ENCODE measurements at places on chromosomes 12 and 14.
A peak's percentile ranks its signal among the peaks of the same experiment; 100 is the strongest.

DNA sequence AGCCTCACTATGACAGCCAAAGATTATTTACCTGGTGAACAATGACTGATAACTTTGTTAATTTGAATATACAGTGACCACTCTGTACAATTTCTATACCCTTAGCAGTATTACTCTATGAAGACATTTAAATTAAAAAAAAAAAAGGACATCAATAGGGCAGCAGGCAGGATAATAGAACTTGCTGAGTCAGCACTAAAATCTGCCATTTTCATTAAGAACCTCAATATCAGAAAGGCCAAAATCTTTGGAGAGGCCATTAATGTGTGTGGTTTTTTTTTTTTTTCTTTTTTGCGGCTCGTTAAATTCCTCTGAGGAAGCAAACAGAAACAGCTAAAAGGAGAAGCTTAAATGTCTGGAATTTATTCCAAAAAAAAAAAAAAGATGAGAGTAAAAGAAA lies 73.7 kb downstream of the FOXN3 start:
- DNase-seq = no peak

GRCh38 chr14:32696325-32697091 lies 242.2 kb upstream of the NPAS3 start:
- DNase-seq = no peak

DNA sequence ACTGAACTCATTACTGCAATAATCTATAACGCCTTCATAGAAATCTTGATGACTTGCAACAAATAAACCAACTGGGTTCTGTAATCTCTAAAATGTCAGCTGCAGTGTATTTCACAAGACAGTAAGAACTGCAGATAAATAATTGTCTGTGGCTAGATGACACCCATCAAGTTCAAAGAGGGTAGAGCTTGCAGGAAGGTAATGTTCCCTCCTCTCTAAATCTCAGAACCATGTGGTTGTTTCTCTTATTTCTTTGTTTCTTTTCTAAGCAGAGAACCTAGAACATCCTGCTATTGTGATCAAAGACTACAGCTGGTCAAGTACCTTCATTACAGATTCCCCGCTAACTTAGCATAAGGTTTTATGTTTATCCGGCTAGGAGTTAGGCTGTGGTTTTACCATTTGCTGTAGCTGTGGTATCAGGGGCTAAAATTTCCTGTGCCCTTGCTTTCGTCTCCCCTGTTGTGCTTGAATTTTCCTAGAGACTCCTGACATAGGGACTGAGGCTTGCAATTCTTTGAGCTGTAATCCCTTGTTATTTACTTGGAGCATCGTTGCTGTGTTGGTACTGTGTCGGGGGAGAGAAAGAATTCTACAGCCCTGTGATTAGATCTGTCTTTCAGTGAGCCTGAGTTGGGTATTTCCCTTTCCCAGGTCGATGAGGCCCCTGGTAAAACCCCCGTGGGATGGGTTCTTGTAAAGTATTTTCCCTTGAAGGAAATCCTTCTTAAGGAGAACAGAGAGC lies 253.1 kb upstream of the BTG1 start:
- DNase-seq = no peak

DNA sequence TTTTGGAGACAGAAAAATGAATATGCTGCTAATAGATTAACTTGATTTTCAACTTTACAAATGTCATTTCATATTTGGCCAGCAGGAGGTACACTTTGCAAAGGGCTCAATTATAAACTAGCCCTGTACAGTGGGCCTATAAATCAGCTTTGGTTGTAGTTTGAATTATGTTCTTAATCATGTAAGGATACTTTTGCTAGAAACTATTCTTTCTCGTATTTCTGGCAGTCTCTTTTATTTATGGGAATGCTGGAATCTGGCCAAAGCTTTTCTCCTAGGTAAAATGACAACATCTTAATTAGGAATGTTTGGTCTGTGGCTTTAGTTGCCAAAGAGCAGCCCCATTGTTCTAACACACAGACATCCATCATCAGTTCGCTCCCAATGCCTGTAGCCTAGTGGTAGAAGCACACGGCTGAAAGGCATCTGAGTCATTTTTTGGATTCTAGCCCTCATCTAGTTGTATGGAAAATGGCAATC lies 1322.3 kb upstream of the SEL1L start:
- peak; percentile 86 for DNase-seq

- peak; percentile 82 for DNase-seq
These were observed 443.2 kb upstream of the FOXG1 start for GRCh38 chr14:28323366-28323765.

GRCh38 chr12:26551385-26551784 lies 281.6 kb downstream of the ITPR2 start:
- DNase-seq = no peak

GRCh38 chr12:88241862-88242570 lies 99.9 kb downstream of the TMTC3 start:
- no peak for DNase-seq

GRCh38 chr12:57080855-57081254 lies 2.3 kb upstream of the NEMP1 start:
- DNase-seq = no peak

GRCh38 chr14:35339761-35340406 lies 47.7 kb downstream of the PSMA6 start:
- no peak for DNase-seq

- no peak for DNase-seq
These were observed 29.1 kb downstream of the CCDC88C start for GRCh38 chr14:91388551-91388975.

DNA sequence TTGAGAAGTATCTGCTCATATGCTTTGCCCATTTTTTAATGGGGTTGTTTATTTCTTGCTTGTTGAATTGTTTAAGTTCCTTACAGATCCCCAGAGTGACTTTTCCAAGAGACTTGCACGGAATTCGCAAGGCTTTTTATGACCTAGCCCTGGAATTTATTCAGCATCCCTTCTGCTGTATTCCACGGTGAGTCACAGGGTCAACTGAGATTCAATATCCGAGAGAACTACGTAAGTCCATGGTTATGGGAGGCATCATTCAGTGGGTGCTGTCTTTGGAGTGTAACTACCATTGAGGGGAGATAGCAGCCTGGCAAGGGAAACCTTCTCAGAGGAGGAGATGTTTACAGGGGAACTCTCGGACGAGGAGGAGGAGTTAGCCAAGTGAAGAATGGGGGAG lies 20.9 kb upstream of the GPRC5A start:
- DNase-seq = no peak

- no peak for DNase-seq
These were observed 76.9 kb upstream of the ALG10 start for GRCh38 chr12:33945438-33945784.

- no peak for DNase-seq
These were observed 93.7 kb downstream of the B4GALNT3 start for GRCh38 chr12:553216-554000.

GRCh38 chr12:11812586-11813437 lies 163.3 kb downstream of the ETV6 start:
- DNase-seq = peak; percentile 50

DNA sequence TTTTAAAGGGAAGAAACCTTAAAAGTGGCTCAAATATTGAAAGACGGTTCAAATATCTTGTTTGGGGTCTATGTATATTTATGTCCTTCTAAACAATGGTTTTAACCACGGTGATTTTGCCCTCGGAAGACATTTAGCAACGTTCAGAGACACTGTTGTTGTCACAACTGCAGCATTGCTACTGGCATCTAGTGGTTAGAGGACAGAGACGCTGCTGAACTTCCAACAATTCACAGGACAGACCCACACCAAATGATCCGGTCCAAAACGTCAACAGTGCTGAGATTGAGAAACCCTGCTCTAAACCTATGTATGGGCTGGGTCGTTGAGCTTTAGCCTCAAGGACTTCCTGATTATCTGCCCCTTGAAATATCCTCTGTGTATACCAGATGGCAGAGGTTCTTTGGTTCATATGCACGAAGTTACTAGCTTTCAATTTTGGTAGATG lies 1.7 kb downstream of the ANGEL1 start:
- peak; percentile 52 for DNase-seq

- no peak for DNase-seq
These were observed 423.3 kb upstream of the GARIN6 start for GRCh38 chr12:99224237-99224636.

GRCh38 chr12:43104494-43104893 lies 447.5 kb downstream of the ADAMTS20 start:
- peak; percentile 5 for DNase-seq

- no peak for DNase-seq
These were observed 239.7 kb downstream of the SNAPC1 start for GRCh38 chr14:62001963-62002362.

DNA sequence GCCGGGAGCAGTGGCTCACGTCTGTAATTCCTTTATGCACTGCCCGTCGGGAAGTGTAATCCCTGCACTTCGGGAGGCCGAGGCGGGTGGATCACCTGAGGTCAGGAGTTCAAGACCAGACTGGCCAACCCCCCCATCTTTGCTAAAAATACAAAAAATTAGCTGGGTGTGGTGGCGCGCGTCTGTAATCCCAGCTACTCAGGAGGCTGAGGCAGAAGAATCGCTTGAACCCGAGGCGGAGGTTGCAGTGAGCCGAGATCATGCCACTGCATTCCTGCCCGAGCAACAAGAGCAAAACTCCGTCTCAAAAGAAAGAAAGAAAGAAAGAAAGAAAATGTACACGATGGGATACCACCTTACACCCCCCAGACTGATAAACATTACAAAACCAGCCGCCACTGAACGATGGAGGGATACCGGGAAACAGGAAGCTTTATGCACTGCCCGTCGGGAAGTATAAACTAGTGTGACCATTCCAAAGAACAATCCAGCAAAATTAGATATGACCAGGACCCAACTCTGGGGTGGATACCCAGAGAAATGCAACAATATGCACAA lies 1.1 kb downstream of the ABCD4 start:
- no peak for DNase-seq

- DNase-seq = no peak
These were observed 877 bp downstream of the BAG5 start for GRCh38 chr14:103561381-103562178.

DNA sequence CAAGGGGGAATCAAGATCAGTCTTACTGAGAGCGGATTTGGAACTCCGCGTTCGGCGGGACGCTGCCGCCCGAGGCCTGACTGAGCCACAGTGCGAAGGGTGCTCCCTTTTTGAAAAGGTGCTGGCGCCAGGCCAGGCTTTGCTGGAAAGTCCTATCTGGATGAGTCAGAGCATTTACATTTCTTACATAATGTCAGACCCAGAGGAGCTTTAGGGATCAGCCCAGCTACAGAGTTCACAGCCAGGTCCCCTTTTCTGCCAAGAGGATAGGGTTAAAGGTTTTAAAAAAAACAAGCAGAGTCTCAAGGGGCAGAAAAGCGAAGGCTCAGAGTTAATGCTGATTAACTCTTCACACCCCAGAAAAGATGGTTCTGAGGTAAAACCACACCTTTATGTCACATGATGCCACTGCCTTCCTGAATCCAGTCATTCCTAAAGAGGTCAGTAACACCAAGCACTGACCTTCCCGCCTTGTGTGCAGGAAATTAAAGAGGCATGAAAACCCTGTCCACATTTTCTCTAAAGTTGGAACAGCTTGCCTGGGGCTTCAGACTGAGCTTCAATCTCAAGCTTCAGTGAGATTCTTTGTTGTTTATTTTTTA lies 11.7 kb upstream of the FBXL14 start:
- DNase-seq = peak; percentile 4

GRCh38 chr12:42283739-42284138 lies 42.2 kb downstream of the ZCRB1 start:
- DNase-seq = no peak

DNA sequence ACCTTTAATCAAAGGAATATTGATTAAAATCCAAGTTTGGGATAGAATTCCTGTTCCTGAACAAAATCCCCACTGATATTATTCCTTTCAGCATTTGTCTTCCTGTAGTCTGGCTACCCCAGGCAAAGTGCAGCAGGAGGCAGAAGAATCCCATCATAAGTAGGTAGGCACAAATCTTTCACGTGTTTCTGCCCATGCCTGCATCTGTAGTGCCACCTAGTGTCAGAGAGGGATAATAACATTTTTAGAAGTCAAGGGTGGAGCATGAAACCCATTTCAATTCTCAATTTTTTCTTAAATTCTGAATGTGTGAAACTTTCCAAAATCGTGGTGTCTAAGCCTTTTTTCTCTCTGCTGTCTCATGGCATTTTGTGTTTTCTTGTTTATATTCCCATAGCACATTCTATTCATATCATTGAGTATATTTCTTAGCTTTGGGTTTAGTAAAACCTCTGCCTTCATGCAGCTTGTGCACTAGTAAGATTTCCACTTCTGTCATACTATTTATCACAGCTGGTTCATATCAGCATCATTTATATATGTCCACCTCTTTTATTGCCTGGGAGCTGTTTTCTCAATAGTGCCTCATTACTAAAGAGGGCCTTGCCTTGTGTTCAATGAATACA lies 47.8 kb upstream of the RERG start:
- peak; percentile 76 for DNase-seq

- no peak for DNase-seq
These were observed 380.9 kb downstream of the TMEM121 start for GRCh38 chr14:105907276-105907675.

- DNase-seq = no peak
These were observed 281.3 kb downstream of the NPAS3 start for GRCh38 chr14:33219957-33220356.

GRCh38 chr12:95073698-95074520 lies 491 bp upstream of the NR2C1 start:
- no peak for DNase-seq

- no peak for DNase-seq
These were observed 65.9 kb upstream of the JDP2 start for GRCh38 chr14:75361751-75362433.

DNA sequence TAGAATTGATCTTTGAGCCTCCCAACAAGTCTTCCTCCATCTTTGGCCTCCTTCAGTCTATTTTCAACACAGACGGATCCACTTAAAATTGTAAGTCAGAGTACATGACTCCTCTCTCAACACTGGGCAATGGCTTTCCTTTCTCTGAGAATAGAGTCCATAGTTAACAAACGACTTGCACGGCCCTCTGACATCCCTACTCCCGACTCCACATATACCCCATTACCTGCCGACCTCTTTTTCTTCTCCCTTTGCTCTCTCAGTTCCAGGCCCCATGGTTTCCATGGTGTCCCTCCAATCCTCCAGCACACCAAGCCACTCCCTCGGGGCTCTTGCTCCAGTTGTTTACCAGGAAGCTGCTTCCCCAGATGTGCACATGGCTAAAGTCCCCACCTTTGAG lies 84.7 kb downstream of the DNAI7 start:
- no peak for DNase-seq

DNA sequence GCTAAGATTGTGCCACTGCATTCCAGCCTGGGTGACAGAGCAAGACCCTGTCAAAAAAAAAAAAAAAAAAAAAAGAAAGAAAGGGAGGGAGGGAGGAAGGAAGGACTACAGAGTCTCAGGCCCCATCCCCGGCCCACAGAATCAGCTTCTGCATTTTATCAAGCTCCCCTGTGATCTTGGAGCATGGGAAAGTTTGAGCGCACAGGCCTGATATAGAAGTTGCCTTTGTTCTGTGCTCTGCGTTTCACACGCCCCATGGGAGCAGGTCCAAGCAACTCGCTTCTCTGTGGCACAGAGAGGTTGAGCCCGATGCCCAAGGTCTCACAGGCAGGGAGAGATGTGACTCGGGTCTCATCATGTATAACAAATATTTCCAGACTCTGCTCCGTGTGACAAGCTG lies 101.8 kb downstream of the PHETA1 start:
- no peak for DNase-seq

GRCh38 chr12:107319533-107320032 lies 226.2 kb upstream of the CRY1 start:
- DNase-seq = peak; percentile 30

GRCh38 chr12:72054511-72054910 lies 115.9 kb downstream of the TPH2 start:
- no peak for DNase-seq

- DNase-seq = no peak
These were observed 20.1 kb downstream of the ZNF84 start for GRCh38 chr12:133057446-133057845.

All from NCI-H2081 (cell line).